ENCODE measurements at places on chromosomes 11 and 22. TPM values are rescaled to one million over a fixed set of nuclear protein-coding genes. Genes with fewer than 3 reads are reported as not detected.

The PLEKHA7 gene
- total RNA-seq: 37.2 TPM

The RTN4RL2 gene
- total RNA-seq: 99.8 TPM

The NAALAD2 gene
- total RNA-seq: not detected

The LARGE1 gene
- total RNA-seq: 2.4 TPM

The SNRPD3 gene
- total RNA-seq: 294 TPM

The MS4A12 gene
- total RNA-seq: not detected

The CAVIN3 gene
- 19.2 TPM for total RNA-seq

The TRIM48 gene
- total RNA-seq: not detected

The RAG2 gene
- total RNA-seq: not detected

The CCT8L2 gene
- total RNA-seq: not detected

The WT1 gene
- 5.5 TPM for total RNA-seq

The SCGB2A2 gene
- total RNA-seq: not detected

The FEN1 gene
- 96.6 TPM for total RNA-seq

The OR51E2 gene
- total RNA-seq: not detected

The MS4A8 gene
- total RNA-seq: not detected

The MIAT gene
- total RNA-seq: 0.26 TPM

The CLMP gene
- total RNA-seq: 22.1 TPM

The TUB gene
- 7.9 TPM for total RNA-seq

The SYCE3 gene
- not detected for total RNA-seq

The NRXN2 gene
- 0.87 TPM for total RNA-seq

The IMMP1L gene
- 28.2 TPM for total RNA-seq

The CCDC15 gene
- total RNA-seq: 0.71 TPM

The OVCH2 gene
- total RNA-seq: not detected

The P4HA3 gene
- total RNA-seq: 49.8 TPM

The P2RX6 gene
- total RNA-seq: 0.64 TPM

The CHRDL2 gene
- 4.6 TPM for total RNA-seq

The OR5M8 gene
- total RNA-seq: not detected

The PCSK7 gene
- total RNA-seq: 23.5 TPM

The GGTLC2 gene
- not detected for total RNA-seq

The MMP13 gene
- 0.15 TPM for total RNA-seq

The HPX gene
- 0.83 TPM for total RNA-seq

The MYBPC3 gene
- total RNA-seq: 0.09 TPM

The ZNF280B gene
- 1.5 TPM for total RNA-seq

The CHRM4 gene
- total RNA-seq: 0.40 TPM

The GPR83 gene
- 0.06 TPM for total RNA-seq

The CBLIF gene
- total RNA-seq: not detected

The ZFP91 gene
- 38.0 TPM for total RNA-seq
